Stomach (tissue), 19 donors: ENCODE measurements at places on chromosomes 5 and 9.

- no peak for DNase-seq
Observed at GRCh38 chr5:97544240-97544639, 361.2 kb upstream of the RIOK2 start.

- DNase-seq, result no peak
Observed at GRCh38 chr5:18772475-18772874, 1138.2 kb downstream of the TAF11L14 start.

DNA sequence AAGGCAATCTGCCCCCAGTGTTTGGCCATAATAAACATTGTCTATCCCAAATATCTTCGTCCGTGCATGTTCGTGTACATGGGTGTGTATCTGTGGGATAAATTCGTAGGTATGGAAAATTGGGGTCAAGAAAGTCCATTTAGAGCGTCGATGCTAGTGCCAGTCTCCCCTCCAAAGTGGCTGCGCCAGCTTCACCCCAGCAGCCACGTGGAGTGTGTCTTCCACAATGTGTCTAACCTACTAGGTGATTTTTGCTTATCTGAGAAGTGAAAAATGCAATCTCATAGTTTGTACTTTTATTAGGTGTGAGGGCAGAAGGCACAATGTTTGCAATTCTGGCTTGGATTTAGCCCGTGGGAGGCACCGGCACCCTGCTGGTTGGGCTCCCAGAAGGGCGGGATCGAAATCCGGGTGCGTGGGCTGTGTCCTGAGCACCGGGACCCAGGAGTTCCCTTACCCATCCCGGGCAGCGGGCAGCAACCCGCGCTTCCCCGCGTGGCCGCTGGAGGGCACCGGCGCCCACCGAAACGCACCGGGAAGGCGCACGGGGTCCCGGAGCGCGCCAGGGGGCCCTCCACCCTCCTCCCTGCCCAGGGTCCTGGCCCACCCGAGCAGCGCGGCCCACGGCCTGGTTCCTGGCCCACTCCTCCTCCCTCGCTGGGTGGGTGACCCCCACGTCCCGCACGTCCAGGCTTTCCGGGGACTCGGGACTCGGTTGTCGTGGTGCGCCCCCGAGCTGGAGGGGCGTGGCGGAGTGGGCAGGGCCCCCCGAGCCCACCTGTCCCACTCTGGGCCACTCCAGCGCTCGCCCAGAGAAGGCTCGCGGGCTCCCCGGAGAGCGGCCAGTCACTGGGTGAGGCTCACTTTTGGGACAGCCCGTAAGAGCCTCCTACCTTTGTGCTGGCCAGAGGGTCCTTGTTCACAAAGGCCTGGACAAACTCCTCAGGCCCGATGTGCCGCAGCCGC, 55.4 kb upstream of the RNF130 start:
- DNase-seq, result peak; percentile 49

GRCh38 chr9:5978523-5978922, 36.9 kb downstream of the RANBP6 start:
- no peak for DNase-seq

GRCh38 chr5:123454259-123454911, 31.2 kb upstream of the CEP120 start:
- no peak for DNase-seq
